ENCODE measurements at places on chromosomes 7 and 10. TPM values are rescaled to one million over a fixed set of nuclear protein-coding genes. Genes with fewer than 3 reads are reported as not detected.

Gene TFPI2
- 223 TPM for total RNA-seq

Gene C7orf57
- not detected for total RNA-seq

Gene SORBS1
- 455 TPM for total RNA-seq

Gene AUTS2
- total RNA-seq: 81.3 TPM

Gene CYP3A4
- total RNA-seq: 0.59 TPM

DNA sequence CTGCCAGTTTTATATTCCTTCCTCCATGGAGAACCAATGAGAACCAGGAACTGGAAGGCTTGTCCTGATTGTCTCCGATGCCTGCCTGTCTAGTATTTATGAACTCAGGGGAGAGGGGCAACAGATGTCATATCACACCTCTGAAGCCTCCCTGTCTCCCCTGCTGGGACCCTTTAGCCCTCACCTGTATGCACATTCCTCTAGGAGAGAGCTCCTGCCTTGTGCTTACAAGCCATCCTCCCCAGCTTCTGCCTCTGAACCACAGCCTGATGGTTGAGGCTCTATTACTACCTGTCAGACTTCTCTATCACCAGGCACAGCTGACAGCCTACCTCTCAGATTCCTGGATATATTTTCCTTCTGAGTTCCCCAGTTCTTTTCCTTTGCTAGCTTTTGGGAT is 5.9 kb upstream of the FAM131B start:
- no peak for DNase-seq

- no peak for DNase-seq
Measured at GRCh38 chr10:132908621-132909295, 33.6 kb downstream of the CFAP46 start.

DNA sequence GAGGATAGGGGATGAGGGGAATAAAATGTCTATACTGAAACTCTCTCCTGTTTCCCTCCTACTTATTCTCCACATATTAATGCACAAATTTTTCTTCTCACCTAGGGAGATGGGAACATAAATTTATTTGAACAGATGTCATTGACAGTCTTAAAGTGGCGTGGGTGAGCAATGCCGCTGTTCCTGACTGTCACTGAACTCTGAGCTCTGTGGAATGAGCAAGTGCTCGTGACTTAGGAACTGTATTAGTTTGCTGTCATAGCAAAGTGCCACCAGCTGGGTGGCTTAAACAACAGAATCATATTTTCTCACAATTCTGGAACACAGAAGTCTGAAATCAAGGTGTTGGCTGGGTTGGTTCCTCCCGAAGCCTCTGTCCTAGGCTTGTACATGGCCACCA is 29.1 kb downstream of the INPP5F start:
- DNase-seq: no peak

DNA sequence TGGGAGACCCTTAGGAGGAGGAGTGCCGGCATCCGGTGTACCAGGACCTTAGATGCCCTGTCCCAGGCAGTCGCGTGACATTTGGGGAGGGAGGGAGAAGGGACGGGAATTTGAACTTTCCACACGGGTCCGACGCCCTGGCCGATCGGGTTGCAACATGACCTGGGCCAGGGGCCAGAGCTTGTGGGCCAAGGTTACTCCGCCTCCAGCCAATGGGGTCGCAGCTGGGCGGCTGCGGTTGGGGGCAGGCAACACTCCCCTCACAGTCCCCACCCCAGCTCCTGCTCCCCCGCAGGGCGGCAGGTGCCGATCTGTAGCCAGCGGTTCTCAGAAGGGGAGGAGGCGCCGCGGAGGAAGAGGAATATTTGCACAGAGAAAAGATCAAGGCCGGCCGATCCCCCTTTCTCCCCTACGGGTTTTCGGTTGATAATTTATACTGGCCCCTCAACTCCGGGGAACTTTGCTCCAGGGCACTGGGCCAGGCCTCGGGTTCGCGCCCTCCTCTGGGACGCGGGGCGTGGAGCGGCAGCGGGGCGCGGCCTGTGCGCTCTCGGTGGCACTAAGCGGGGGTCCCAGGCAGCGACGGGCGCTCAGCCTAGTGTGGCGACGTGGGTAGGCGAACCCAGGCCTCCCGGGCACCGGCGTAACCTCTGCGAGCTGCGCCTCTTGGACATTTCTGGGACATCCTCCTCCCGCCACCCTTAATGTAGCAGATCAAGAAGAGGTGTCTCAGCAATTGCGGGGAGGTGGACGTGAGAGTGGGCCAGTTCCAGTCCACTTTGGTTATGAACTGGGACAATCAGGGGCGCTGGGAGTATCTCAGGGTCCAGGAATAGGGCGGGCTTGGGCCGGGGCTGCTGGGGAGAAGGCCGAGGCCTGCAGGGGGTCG is 1.2 kb downstream of the MLXIPL start:
- DNase-seq: no peak

GRCh38 chr10:119138346-119139306 is 26.9 kb downstream of the SFXN4 start:
- no peak for DNase-seq

GRCh38 chr10:122756656-122757055 is 57.0 kb upstream of the C10orf120 start:
- DNase-seq: no peak

DNA sequence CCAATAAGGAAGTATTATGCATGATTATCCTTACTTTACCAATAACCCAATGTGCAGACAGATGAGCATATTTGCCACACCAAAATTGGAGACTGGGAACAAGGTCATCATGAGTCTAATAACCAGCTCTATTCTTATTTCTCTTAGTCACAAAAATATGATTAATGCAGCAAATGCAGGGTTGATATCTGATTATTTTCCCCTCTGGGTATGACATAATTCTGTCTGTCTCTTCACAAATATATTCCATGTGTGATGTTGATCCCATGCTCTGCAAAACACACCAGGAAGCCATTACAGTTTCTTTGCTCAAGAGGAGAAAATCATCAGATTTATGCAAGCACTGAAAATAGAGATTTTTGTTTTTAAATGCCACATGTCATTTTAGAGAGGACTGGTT is 196.5 kb upstream of the DGKB start:
- no peak for DNase-seq

DNA sequence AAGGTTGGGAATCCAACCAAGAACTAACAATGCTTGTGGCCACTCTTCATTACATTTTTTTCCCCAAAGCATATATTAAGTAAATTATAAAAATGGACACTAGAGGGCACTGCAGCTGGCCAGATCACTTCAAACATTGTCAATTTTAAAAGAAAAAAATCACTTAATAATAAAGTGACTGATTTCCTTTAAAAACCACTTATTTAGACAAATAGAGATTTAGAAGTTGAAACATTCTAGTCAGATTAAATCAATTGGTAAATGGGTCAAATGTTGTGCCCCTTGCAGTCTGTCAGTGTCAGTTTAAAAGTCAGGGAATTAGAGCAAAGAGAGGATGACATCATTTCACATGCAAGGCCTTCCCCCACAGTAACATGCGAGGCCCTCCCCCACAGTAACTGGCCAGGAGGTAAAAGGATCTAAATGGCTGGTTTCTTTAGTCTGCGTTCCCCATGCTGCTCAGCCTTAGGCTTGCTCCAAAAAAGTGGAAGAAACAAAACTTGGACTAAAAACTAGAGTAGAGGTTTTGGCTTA is 177.9 kb downstream of the SKAP2 start:
- no peak for DNase-seq

DNA sequence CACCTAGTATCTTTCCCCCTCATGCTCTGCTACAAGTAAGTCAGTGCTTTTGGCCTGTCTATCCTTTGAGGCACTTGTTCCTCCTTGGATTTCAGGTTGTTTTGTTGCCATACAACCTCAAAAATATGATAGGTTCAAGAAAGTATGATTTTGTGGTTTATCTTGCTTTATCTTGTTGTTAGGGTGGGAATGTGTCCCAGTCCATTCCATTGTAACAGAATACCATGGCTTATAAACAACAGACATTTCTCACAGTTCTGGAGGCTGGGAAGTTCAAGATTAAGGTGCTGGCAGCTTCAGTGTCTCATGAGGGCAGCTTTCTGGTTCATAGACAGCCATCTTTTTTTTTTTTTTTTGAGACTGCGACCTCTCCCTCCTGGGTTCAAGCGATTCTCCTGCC is 72.1 kb downstream of the TMEM270 start:
- no peak for DNase-seq

All from breast epithelium (tissue), 4 donors.